NCI-H1436 (cell line): ENCODE measurements at places on chromosomes 11 and 22.

- DNase-seq, result no peak
Measured at GRCh38 chr11:119529936-119530335, 107.0 kb upstream of the THY1 start.

GRCh38 chr11:90491466-90491865 lies 268.6 kb upstream of the CHORDC1 start:
- DNase-seq, result no peak

GRCh38 chr11:63530021-63530420 lies 6.6 kb upstream of the PLAAT4 start:
- no peak for DNase-seq

DNA sequence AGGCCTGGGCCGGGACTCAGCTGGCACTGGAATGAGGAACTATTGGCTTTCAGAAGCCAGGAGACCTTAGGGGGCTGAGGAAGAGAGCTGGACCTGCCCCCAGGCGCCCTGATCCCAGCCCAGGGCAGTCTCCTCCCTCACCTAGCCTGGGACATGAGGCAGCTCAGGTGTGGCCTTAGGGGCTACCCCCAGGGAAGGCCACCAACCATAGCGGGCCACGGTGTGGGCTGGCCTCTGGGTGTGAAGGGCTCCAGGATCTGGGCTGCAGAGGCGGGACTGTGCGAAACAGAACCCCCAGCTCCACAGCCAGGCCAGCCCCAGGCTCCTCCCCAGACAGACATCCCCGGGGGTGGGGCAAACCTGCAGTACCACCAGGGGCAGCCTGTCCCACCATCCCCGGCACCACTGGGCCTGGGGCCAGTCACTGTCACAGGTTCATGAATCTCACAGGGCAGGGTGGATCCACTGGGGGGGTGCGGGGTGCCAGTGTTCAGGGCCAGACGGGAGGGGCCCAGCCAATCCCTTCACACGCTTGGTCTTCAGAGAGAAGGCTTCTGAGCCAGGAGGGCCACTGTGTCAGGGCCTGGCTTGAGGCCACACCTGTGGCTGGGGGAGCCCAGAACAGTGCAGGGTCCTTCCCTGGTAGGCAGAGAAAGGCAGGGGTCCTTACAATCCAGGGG lies 3.5 kb downstream of the PLXNB2 start:
- DNase-seq, result no peak

DNA sequence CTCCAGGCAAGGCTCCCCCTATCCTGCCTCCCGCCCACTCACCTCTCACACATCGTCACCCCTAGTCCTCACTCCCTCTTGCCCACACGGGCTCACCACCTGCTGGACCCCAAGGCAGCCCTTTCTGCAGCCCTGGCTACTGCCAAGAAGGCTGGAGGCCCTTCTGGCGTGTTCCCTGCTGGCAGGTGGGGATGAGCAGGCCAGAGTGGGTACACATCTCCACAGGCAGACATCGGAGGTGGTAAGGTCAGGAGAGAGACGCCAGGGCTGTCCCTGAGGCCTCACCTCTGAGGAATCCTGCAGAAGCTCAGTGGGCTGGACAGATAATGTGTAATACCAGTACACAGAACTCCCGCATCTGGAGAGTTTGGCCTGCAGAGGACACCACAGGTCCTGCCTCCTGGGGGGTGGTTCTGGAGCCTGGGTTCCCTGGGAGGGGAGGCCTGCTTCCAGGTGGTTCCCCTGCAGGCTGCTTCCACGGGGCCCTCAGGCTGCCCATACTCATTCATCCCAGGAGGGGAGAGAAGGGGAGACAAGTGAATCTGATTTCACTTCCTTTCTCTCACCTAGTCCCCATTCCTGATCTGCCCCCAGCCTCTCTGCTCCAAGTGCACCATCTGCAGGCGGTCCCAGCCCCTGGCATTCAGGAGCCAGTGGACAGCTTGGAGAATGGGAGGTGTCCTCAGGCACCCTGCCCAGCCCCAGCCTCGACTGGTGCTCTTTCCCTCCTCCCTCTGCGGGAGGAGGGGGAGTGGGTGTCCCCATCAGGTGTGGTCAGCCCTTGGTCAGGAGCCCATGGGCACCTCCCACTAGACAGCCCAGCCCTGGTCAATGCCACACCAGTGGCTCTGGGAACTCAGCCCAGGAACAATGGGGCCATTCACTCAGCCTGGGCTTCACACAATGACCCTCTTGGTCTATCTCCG lies 6.1 kb upstream of the CHST1 start:
- no peak for DNase-seq

GRCh38 chr11:79390923-79391322 lies 49.9 kb downstream of the TENM4 start:
- no peak for DNase-seq

GRCh38 chr11:107996006-107996776 lies 12.5 kb upstream of the CUL5 start:
- DNase-seq, result no peak

GRCh38 chr11:35688023-35688422 lies 25.4 kb downstream of the TRIM44 start:
- DNase-seq, result no peak

- no peak for DNase-seq
Measured at GRCh38 chr22:24591286-24591830, 1.5 kb downstream of the LRRC75B start.

- peak; percentile 97 for DNase-seq
Measured at GRCh38 chr22:50705219-50705691, 32.6 kb downstream of the SHANK3 start.

GRCh38 chr11:59756845-59757244 lies 1.7 kb downstream of the STX3 start:
- DNase-seq, result no peak

GRCh38 chr11:67409261-67409666 lies 5.4 kb downstream of the TBC1D10C start:
- DNase-seq, result no peak

DNA sequence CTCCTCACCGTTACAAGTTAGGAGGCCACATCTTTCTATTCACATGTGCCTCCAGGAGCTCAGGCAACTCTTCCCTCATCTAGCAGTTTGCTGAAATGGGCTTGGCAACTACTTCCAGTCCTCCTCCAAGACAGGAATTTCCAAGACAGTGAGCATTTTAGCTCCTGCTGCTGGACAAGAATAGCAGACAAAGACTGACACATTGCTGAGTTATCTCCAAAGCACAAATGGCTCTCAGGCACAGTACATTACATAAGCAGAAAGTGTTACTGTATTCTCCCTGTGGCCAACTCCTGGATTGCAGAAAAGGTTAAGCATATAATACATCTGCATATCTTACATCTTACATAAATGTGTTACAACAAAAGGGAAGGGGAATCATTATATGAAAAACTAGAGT lies 83.2 kb upstream of the POU2AF2 start:
- no peak for DNase-seq

GRCh38 chr11:115869780-115870431 lies 365.7 kb upstream of the CADM1 start:
- DNase-seq, result peak; percentile 26

GRCh38 chr11:86246293-86246675 lies 1.7 kb downstream of the EED start:
- no peak for DNase-seq

- DNase-seq, result no peak
Measured at GRCh38 chr11:68905421-68906360, 2.0 kb downstream of the IGHMBP2 start.

DNA sequence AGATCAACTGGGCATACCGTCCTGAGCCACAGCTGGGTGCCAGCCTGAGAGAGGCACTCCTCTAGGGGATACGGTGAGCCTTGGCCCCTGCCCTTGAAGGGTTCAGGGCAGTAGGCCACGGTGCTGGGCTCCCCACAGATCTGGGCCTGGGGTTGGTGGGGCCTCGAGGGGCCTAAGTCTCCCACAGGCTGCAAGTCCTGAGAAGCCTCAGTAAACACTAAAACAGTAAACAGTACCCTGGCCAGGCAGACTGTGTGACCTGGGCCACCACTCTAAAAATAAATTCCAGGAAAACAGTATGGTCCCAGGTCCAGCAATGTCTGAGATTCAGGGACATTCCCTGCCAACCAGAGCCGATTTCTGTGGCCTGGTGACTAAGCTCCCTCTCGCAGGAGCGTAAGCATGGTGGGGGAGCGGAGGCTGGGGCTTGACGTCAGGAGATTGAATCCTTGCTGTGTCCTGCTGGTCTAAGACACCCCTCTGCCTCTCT lies 2.3 kb upstream of the RHOD start:
- no peak for DNase-seq

DNA sequence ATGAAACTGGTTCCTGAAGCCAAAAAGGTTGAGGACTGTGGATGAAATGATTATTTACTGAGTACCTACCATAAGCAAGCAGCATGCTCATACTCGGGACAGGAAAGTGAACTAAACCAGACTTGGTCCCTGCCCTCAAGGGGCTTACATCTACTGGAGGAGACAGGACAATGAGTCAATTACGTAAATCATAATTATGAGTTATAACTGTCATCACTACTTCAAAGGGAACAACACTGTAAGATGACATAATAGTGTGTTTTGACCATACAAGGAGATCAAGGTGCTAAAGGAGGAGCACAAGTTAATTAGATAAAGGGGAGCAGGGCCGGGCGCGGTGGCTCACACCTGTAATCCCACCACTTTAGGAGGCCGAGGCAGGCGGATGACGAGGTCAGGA lies 2.5 kb downstream of the FAM227A start:
- DNase-seq, result no peak
